ENCODE measurements at places on chromosomes 16 and 17.

DNA sequence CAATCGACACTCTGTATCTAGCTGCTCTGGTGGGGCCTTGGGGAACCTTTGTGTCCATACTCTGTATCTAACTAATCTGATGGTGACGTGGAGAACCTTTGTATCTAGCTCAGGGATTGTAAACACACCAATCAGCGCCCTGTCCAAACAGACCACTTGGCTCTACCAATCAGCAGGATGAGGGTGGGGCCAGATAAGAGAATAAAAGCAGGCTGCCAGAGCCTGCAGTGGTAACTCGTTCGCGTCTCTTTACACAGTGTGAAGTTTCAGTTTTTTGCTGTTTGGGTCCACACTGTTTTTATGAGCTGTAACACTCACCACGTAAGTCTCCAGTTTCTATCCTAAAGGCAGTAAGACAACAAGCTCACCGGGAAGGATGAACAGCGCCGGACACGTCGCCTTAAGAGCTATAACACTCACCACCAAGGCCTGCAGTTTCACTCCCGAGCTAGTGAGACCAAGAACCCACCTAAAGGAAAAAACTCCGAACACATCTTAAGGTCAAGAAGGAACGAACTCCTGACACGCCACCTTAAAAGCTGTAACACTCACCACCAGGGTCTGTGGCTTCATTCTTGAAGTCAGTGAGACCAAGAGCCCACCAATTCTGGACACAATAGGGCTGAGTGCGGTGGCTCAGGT lies 64.6 kb downstream of the KPNA2 start:
- no peak for DNase-seq

- peak; percentile 82 for DNase-seq
Observed at GRCh38 chr17:27384261-27384701, 72.0 kb upstream of the KSR1 start.

- DNase-seq, result peak; percentile 23
Observed at GRCh38 chr16:48126801-48127644, 28.8 kb downstream of the ABCC12 start.

DNA sequence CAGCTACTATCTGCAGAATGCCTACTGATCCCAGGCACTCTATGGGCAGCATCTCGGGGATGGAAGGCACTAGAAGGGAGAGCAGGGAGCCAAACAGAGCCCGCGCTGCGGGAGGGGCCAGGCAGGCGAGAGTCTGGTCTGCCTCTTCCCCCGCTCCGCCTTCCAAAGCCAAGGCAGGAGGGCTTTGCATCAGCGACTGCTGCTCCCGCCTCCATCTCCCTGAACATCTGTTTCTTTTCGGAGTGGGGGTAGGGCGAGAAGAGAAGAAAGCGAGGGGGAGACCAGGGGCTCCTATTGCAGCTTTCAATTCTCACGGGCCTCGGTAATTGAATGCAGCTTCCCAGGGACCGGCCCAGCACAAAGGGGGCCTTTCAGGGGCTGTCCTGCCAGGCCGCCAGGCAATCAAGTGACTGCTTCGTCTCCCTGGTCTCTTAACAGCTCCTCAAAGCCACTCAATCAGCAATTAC lies 31.4 kb upstream of the CDC42EP4 start:
- no peak for DNase-seq

- DNase-seq, result no peak
Observed at GRCh38 chr17:74037320-74037719, 166.2 kb upstream of the RPL38 start.

GRCh38 chr17:35738519-35739133 lies 7.2 kb downstream of the RASL10B start:
- DNase-seq, result no peak

GRCh38 chr17:44170499-44171201 lies at the start of gene ASB16:
Gene ASB16 (plus strand): TSS chr17:44170704. CDS start chr17:44170790, 86 bp downstream.
- DNase-seq, result no peak

DNA sequence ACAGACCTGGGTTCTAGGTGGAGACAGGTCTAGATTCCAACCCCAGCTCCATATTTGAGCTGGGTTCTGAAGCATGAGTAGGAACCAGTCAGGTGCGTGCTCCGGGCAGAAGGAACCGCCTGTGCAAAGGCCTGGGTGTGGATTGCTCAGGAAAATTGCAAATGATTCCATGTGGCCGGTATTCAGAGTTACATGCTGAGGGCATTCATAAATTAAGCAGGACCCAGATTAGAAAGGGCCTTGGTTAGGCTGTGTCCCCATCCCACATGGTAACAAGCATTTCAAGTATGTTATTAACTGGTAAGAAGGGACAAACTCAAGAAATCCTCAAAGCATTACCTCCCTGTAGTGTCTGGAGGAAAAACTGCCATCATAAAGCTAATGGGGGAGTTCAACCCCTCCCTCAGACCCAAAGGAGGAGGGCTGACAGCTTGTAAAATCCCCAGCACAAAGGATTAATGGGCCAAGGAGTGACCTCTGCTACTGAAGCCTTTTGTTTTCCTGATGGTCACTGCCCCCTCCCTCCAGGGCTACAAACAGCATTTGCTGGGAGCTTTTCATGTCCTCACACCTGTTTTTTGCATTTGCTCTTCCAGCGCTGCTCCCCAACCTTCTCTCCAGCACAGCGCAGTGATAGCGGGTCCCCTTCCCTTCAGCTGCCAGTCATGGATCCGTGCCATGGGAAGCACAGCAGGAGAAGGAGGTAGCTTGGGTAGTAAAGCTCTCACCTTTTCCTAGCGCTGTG lies 218.0 kb downstream of the C16orf95 start:
- DNase-seq, result no peak

DNA sequence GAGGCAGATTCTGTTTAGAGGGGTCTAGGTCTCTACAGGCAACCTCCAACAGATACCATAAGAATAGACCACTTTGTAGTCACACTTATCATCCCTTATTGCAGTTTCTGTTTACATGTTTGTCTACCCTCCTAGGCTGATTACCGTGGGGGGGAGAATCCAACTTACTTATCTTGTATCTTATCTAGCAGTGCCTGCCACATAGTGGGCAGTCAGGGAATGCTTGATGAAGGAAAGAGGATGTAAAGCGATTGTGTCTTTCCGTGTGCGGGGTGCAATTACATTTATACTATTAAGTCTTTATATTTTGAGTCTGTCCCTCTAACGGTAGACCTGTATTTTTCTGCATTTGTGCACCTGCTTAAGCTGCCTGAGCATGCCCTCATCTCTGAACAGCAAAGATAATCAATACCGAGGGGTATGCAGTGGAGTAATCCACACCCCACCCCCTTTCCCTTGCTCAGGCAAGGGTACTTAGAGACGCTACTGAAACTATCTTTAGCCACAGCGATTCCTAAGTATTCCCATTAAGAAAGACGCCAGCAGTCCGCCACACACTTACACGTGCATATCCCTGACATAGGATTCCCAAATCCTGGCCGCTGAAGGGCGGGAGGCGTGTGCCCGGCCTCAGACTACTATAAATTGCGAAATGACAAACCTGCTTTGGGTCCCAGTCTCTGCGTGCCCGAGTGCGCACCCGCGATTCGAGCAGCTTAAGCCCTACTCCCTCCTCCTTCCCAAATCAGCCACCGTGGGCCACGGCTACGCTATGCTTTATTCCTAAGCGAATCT lies 635 bp upstream of the AATF start:
- no peak for DNase-seq

- peak; percentile 36 for DNase-seq
Observed at GRCh38 chr17:61720016-61720795, 129.2 kb upstream of the NACA2 start.

- DNase-seq, result no peak
Observed at GRCh38 chr17:67717192-67717623, 528 bp upstream of the NOL11 start.

DNA sequence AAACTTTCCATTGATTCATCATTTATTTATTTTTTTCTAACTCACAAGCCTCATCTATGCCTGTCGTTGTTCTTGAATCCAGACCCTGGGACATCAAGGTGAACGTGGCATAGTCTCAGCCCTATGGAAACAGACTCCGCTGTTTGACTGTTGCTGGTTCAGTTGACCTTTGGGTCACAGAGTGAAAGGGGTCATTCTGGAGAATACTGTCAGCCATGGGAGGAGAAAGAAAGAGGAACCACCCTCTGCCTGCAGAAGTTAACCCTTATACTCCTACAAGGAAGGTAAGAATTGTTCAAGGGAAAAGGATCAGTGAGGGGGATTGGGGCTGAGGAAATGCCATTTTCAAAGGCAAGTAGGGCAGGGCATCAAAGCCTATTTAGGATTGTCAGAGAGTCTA lies 387.6 kb upstream of the MAF start:
- DNase-seq, result no peak

- peak; percentile 83 for DNase-seq
Observed at GRCh38 chr17:8300627-8301242, 5.5 kb upstream of the SLC25A35 start.

DNA sequence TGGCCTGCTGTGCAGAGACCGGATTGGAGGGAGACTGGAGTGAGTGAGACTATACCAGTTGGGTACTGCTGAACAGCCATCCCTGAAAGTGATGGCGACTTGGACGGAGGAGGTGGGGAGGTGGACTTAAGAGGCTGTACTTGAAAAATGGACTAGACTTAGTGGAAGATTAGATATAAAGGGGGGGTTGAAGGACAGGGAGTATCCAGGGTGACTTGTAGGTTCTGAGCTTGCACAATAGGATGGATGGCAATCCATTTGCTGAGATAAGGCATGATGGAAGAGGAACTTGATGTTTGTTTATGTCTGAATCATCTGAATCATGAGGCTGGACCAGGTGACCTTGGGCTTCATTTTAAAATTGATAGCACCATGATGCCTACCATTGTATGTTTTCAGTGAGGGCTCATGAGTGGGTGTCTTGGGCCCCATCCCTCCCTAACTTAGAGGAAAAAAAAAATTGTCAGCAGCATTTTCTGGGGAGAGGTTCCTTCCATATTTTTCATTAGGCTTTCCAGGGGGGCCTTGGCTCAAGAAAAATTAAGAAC lies 41.2 kb downstream of the PRKCA start:
- no peak for DNase-seq

GRCh38 chr16:10178080-10178479 lies 4.1 kb downstream of the GRIN2A start:
- no peak for DNase-seq

GRCh38 chr17:63552211-63552610 lies 1.9 kb downstream of the DCAF7 start:
- DNase-seq, result no peak

DNA sequence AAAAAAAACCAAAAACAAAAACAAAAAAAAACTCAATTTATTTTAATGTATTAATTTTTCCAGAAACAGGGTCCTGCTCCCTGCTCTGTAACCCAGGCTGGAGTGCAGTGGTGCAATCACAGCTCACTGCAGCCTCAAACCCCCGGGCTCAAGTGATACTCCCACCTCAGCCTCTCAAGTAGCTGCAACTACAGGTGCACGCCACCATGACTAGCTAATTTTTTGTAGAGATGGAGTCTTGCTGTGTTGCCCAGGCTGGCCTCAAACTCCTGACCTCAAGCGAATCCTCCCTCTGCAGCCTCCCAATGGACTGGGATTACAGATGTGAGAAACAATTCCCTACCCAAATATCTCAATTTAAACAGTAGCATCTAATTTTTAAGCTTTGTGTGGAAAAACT lies 25.2 kb upstream of the EMP2 start:
- DNase-seq, result no peak

- DNase-seq, result peak; percentile 65
Observed at GRCh38 chr16:86016201-86016965, 117.4 kb downstream of the IRF8 start.

- DNase-seq, result no peak
Observed at GRCh38 chr17:7977039-7977438, 25.4 kb upstream of the GUCY2D start.

- no peak for DNase-seq
Observed at GRCh38 chr17:44416558-44417289, 27.3 kb upstream of the ITGA2B start.

GRCh38 chr17:56317351-56318208 lies 164.3 kb downstream of the ANKFN1 start:
- DNase-seq, result no peak

DNA sequence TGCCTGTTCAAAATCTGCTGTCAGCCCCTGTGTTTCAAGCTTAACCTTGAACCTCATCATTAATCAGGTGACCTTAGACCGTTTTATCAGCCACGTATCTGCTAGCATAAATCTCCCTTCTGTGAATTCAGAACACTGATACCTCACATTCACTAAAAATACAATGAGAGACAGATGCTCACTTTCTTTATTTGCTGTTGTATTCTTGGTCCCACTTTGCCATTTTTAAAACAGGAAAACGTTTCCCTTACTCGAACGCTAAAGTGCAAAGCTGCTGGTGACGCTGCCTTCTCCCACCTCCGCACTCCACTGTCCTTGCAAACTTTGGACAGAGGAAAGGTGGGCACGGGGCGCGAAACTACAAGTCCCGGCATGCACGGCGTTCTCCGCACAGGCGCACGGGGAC lies 220 bp upstream of the ARHGAP44 start:
- DNase-seq, result no peak

DNA sequence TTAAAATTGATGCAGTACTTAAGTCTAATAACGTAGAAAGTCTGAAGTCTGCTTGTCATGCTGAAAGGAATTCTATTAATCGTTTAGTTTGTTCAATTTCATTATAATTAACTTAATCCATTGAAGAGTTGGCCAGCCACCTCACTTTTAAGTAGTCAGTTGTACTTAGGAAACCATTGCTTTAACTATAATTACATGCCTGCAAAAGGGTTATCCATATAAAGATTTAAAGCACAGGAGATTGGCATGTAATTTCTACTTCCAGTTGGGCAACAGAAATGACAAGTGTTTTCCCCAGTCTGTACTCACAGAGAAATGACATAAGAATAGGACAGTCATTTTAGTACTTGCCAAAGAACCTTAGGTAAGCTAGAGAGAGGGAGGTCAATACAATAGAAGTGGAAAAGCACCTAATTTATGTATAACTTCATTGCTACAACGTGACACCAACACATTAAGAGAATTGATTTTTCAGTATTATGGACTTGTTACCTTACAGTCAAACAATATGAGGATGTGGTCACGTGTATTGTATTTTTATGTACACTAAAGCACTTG lies 3.7 kb upstream of the USP32 start:
- DNase-seq, result no peak

- DNase-seq, result no peak
Observed at GRCh38 chr17:30520882-30521281, 43.7 kb downstream of the GOSR1 start.

GRCh38 chr16:50712956-50713355 lies 19.6 kb downstream of the NOD2 start:
- DNase-seq, result no peak

GRCh38 chr17:42276609-42277341 lies 584 bp upstream of the STAT5B start:
- peak; percentile 78 for DNase-seq

GRCh38 chr16:28218109-28218508 lies 6.3 kb upstream of the XPO6 start:
- peak; percentile 61 for DNase-seq
